Memory B cell (primary cell): ENCODE measurements at places on chromosomes 2 and 18.

DNA sequence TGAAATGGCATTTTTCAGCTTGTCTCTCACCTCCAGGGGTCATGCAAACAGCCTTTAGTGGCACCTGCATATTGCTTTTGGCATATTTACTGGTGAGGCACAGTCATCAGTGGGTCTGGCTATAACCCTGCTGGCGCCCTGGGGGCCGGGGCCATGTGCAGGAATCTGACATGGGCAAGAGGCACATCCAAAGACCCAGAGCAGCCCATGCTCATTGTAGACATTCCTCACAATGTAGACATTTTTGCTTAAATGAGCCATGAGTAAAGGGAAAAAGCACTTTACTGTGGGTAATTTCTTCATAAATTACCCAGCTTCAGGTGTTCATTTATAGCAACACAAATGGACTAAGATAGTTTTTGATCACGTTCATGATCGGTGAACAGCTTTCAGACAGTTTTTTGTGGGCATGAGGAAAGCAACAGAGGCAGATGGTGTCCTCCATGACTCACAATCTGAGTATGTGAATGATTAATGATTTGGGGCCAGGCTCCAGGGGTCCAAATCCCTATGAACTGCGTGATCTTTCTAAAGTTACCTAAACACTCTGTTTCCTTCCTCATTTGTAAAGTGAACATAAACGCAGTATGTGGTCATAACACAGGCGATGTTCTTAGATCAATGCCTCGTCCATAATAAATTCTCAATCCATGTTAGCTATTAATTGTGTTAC lies 85.8 kb downstream of the LIPG start:
- no peak for DNase-seq

GRCh38 chr2:17599617-17600016 lies 59.1 kb downstream of the VSNL1 start:
- DNase-seq, result no peak

DNA sequence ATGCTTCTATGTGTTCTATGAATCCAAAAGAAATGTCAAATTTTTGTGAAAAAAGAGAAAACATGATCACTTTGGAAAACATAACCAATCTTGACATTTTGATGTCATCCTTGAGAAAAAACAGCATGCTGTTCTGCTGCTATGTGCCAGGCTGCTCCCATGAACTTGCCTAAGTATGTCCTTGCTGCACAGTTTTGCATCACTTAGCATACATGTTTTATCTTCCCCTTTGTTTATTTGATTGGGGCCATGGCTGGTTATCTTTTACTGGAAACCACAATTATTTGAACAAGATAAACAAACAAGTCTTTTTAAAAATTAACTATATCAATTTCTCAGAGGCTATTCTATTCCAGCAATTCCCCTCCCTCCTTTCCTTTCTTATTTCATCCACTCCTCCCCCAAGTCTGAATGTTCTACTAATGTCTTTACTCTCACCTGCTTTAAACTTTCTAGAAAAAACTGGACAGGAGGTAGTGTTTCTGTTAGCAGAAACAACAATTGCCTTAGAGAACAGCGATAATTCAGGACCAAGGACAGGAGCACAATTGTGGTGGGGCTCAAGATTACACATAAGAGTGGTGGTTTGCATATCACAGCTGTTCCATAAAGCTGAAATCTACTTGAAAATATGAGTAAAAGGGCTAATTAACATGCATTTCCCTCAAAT lies 6.7 kb downstream of the AOX1 start:
- no peak for DNase-seq

DNA sequence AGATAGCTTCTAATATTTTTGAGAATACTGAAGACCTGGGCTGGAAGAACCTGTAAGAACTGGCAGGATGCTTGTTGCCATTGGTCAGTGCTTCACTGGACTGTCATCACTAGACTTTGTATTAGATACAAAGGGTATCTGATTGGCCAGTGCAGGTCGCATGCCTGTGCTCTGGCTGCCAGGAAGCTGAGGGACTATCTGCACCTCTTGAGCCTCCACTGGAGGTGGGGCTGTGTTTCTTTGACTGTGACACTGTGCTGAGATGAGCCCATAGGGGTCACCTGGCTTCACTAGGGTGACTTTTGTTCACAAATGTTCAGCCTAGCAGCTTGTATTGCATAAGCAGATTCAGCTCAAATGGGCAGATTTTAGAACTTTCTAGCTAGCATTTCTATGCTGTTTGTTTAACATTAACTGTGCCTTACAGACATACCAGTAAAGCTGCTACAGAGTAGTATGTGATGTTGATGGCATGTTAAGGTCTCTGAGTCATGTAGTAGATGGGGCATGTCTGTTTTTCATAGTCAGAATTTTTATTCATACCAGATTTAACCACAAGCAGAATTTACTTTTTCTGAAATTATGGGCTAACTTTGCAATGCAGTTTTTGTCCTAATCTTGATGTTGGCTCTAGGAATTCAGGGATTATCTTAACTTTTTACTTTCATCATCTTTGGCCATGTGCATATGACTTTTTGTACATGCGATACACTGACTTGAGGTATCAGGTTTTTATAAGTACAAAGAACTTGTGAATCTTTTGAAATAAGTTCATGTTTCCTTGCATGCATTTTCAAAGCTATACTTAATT lies 56.1 kb downstream of the RHBDD1 start:
- DNase-seq, result no peak

- DNase-seq, result no peak
These were observed 85.4 kb downstream of the DPP4 start for GRCh38 chr2:161988589-161988988.

- DNase-seq, result no peak
These were observed 10.7 kb downstream of the TNS1 start for GRCh38 chr2:217992061-217992460.

- DNase-seq, result no peak
These were observed 229.2 kb downstream of the BCL2 start for GRCh38 chr18:63090334-63090733.

DNA sequence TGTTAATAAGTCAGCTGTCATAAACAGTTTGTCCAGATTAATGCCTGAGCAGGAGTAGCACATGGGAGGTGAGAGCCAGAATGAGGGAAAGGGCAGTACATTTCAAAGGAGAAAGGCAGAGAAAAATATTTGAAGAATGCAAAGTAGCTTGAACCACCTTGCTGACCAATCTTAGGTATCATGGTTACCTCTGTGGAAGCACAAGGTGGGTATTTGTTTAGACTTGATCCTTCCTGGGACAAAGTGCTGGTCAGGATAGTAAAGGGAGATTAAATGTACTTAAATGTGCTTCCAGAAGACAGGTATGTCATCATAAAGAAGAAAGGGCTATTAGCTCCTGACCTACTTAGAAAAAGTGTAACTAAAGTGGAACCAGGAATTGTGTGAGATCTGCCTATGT lies 105.0 kb downstream of the LRRTM1 start:
- no peak for DNase-seq

GRCh38 chr2:83633423-83633822 lies 825.7 kb downstream of the SUCLG1 start:
- DNase-seq, result no peak

DNA sequence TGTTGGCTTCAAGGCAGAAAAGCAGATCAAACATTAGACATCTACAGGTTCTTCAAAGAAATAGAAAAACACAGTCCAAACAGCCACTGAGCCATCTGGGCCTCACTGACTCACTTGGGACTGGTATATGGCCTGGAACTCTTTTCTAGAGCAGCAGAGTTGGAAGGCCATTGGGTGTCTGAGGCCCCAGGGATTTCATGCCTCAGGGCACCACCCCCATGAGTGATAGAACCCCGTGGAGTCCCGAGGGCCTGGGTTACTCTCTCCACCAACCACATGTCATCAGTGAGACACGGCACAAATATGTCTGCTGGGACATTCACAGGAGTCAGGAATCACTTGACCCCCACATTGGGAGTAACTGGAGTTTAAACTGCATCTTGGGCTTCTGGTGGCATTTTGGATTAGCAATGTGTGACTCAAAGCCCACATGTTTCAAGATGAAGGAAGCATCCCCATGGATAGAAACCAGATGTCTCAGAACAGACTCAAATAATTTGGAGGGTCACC lies 44.0 kb downstream of the CAPN13 start:
- no peak for DNase-seq

DNA sequence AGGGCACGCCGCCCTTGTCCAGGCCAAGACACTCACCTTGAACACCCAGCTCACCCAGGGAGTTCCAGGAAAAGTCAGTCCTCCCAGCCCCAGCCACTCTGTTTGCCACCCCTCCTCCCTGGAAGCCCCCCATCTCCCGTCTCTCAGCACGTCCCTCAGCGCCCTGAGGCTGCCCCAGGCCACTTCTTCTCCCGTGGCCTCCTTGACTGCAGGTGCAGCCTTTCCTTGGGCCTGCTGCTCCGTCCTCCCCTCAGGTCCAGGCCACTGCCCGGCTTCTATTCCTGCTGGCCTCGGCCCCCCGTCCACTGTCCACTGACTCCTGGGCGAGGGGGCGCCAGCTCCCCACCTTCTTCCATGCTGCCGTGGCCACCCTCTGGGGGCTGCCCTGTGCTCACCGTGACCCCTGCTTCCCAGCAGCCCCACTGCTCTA lies 239.1 kb downstream of the HDAC4 start:
- DNase-seq, result no peak

DNA sequence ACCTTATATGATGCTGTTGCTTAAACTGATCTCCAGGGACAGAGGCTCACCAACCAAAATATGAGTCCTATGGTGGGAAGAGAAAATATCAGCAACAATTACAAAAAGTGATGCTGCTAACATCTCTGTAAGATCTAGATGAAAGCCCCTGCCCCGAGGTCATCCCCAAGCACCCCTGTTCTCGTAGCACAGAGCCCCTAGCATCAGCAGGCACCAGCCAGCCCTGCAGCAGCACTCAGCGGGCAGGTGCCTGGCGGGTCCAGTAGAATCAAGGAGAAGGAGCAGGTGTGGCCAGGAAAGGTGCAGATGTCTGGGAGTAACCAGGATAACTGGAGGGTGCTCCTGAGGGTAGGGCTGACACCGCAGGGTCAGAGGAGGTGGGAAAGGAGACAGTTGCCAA lies 474.2 kb upstream of the MYT1L start:
- DNase-seq, result no peak

DNA sequence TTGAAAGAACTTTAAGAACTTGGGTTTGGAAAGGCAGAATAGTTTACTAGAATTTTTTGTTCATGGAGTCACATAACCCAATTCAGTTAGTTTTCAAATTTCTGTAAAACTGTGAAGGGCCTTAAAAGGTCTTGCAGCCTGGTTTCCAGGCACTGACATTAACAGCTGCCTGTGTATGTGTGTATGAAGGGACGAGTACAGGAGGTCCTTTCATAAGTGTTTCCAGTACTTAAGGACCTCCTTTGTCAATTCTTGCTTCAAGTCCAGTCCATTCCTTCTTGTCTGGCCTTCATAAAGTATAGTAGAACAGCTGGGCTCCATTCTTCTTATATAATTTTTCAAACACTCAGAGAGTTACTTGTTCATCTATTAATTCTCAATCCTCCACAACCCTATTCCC lies 136.5 kb downstream of the NR4A2 start:
- no peak for DNase-seq

- no peak for DNase-seq
These were observed 165.6 kb upstream of the VRK2 start for GRCh38 chr2:57880967-57881366.

DNA sequence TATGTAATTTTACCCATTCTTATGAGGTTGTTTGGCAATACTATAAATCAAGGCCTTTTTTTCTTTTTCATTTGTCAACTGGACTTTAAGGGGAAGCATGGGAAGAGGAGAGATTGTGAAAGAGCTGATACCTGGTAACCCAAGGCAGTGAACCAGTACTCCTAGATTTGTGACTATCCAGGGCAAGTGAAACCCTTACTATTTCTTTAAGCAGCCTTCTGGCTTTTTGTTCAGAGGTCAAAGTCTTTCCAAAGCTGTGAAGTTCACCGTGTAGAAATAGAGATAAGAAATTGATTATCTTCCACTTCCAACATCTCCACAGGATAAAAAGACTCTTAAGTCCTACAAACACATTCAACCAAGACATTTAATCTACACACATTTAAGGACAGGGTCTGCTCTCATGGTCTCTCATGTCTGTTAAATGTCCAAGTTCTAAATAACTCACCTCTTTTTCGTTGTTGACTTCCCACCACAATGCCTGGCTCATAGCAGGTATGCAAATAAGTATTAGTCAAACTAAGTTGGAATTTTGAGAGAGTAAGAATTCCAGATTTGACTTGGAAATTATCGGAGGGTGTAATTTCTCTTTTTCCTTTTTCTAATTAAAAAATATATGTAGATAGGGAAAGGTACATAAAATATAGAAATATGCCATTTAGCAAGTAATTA lies 485.8 kb downstream of the STK39 start:
- no peak for DNase-seq

- no peak for DNase-seq
These were observed 9.3 kb upstream of the KCNS3 start for GRCh38 chr2:17869128-17869527.

DNA sequence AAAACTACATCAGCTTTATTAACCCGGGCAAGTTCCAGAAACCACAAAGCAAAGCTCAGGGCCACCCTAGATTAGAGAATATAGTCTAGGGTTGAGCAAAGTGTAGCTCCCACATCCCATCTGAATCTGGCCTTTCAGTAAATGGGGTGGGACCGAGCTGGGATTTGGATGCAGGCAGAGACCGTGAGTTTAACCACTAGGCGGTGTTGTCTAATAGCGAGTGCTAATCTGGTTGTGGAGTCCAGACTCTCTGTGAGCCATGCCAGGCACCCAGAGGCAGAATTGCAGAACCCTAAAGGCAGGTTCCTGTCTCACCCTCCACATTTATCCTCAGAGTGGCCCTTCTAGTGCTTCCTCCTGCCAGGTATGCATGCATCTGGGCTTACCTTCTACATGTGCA lies 435.9 kb downstream of the TSN start:
- DNase-seq, result no peak

DNA sequence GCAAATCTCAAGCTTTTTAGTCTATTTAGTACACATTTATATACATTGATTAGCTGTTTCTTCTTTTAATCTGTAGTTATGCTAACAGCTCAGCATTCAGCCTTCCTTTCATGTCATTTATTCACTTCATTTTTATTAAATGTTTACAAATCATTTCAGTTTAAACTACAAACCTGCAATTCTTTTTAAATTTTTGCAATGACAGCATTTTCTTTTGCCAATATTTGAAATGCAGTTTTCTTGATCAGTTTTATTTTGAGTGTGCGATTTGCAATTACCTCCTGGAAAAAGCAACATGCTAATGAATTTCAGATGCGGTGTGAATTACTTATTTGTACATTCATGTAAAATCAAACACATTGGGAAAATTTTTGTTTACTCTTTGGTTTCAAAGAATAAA lies 13.5 kb downstream of the EFEMP1 start:
- DNase-seq, result no peak

- DNase-seq, result no peak
These were observed 94.1 kb upstream of the ST8SIA3 start for GRCh38 chr18:57258131-57258777.
